ENCODE measurements at places on chromosomes 3 and 15.

DNA sequence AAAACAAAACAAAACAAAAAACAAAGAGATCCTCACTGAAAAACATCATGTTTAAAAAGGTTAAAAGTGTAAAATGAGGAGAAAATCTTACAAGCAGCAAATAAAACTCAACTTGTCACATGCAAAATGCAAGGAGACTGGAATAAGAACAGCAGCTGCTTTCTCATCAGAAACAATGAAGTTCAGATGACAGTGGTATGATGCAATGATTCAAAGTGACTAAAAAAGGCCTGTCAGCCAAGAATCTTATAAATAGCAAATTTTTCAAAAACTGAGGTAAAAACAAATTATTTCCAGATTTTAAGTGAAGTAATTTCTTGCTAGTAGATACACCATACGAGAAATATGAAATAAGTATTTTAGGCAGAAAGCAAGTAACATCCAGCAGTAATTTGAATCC, 68.6 kb upstream of the EPHA3 start:
- DNase-seq: no peak

- no peak for DNase-seq
These were observed 129.8 kb downstream of the MBNL1 start for GRCh38 chr3:152398495-152398894.

GRCh38 chr3:42705962-42706585, 3.5 kb upstream of the HHATL start:
- DNase-seq: no peak

DNA sequence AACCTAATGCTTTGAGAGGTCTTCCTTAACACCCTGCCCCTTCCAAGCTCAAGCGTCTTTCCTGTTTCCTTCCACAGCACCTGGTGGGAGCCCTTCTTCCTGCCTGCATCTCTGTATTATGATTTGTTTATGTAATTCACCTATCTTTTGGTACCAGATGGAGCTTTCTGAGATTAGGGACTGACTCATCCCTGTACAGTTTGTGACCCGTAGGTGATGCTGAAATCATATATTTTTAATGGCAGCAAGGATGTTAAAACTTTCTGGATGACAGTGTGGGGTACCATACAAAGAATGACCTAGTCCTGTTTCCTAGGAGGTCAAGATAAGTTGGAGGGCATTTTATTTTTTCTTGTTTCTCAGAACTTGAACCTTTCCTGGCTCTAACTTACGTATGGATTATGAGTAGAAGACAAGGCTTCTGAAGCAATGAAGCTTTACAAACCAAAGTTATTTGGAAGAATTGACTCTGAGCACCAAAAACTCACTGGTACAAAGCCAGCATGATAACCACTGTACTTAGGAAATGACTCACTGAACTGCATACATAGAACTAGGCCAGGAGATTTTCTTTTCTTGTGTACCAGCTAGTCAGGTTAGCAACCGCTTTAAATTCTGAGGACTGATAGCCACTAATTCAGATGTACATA, 46.6 kb downstream of the HHLA2 start:
- no peak for DNase-seq

DNA sequence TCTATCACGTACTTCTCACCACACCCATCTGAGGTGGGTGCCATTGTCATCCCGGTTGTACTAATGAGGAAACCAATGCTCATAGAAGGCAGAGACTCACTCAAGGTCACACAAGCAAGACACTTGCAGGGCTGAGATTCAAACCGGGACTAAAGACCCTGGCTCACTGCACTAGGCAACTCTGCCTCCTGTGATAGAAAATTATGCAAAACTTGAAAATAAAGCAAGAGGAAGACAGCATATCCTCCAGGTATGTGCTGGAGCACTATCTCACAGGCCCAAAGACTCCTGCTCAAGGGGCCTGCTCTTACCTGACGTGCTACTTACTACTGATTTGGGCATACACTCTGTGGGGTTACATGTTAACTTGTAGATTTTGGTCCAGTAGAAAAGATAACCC, 25.6 kb downstream of the ANXA2 start:
- DNase-seq: no peak

DNA sequence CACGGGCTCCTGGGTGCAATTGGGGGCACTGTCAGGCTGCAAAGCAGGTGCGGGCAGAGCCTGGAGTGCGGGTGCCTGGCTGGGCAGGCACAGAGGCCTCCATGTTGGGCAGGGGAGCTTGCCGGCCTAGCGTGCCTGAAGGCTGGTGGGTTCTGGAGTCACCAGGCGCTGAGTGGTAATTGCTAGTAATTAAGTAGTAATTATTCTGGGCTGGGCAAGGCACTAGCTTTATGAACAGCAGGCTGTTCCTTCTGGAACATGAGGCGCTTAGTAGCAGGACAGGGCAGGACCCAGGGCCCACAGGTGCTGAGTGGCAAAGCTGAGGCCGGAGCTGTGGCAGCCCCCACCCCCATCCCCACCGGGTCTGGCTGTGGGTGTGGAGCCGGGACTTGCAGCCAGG, 25.3 kb downstream of the PLXNA1 start:
- no peak for DNase-seq

GRCh38 chr15:84035399-84035766, 200.2 kb upstream of the GOLGA6L4 start:
- peak; percentile 64 for DNase-seq

GRCh38 chr3:107404727-107405469, 27.7 kb downstream of the CCDC54 start:
- no peak for DNase-seq

GRCh38 chr3:12585181-12585580, 28.3 kb downstream of the MKRN2 start:
- DNase-seq: no peak
